Femur (tissue), 1 donor: ENCODE measurements at places on chromosomes 7 and 10.
A peak's percentile ranks its signal among the peaks of the same experiment; 100 is the strongest.

GRCh38 chr7:147829016-147829415 is 761.5 kb upstream of the C7orf33 start:
- no peak for DNase-seq

GRCh38 chr7:155754165-155754564 is 58.1 kb downstream of the SHH start:
- DNase-seq: no peak

DNA sequence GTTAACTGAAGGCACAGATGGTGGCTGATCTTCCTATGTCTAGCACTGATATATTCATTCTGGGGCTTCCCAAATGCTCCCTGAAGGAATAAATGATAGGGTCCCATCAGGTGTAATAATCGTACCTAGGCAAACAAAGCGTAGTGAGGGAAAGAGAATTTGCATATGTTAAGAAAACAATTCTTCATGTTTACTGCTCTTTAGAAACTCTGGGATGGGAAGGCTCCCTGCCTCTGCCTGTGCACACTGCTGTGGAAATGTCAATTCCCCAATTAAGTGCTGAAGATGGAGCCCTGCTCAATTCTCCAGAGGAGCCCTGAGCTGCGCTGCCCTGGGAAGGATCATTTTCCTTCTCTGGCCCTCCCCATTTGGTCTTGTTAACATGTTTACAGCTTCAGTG is 380.9 kb upstream of the ADARB2 start:
- DNase-seq: no peak

- DNase-seq: no peak
Measured at GRCh38 chr10:87869773-87870551, 6.5 kb downstream of the PTEN start.

DNA sequence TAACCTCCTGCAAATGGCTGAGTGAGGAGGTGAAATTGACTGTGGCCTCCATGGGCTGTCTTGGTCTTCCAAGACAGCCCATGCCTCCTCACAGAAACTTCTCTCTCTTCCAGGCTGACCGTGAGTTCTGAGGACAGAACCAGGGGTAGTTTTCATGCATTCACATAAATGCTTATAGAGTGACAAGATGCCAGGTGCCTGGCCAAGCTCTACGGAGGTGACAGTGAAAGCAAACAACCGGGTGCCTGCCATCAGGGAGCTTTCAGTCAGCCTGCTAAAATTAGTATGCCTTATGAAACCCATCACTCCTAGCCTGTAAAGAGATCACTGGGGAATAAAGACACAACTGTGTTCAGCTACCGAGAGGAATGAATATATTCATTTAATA is 919 bp upstream of the RHOBTB1 start:
- DNase-seq: no peak

- DNase-seq: no peak
Measured at GRCh38 chr10:131730771-131731497, 169.9 kb upstream of the PPP2R2D start.

DNA sequence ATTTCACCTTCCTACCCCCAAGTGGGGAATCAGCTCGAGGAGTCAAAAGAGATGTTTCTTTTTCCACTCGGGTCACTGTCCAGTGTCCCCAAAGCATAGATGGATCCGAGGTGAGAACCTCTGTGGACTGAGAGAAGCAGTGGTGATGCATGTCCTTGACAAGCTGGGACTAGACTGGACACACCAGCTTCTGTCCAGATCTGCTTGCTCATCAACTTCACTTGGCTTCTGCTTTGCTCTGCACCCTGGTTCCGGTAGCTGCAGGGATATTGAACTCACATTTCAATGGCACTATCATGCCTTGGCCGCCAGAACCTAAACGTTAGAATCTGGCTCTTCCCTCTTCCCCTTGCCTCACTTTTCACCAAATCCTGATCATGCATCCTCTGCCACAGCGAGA is 50.3 kb upstream of the CXCL12 start:
- DNase-seq: no peak

DNA sequence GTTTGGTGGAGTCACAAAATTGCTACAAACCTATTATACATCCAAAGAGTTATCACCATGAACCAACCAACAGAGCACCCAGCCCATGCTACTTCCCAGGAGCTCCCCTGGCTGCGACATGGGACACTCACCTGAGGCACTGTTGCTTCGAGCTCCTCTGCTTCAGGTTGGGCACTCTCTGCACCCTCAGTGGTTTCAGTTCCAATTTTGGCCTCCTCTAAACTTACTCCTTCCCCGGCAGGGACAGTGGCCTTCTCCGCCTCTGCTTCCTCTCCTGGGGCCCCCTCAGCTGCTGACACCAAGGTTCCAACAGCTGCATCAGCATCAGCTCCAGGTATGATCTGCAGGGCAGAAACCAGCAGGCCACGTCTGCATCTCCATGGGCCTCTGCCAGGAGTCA is 120.4 kb upstream of the TARP start:
- DNase-seq: no peak

DNA sequence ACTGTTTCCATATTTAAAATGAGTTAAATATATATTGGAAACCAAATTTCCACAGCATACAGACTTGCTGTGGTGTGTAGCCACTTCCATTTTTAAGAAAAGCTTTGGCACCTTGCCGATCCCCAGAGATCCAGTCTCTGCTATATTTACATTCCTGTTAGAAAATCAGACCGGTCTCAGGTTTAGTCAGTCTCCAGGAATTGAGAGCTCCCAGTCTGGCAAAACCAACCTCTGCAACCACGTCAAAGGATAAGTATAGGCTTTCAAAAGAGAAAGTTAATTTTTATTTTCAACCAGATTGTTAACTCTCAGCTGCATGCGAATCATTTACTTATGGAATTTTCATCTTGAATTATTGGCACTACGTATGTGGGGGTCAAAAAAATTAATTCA is 28.2 kb downstream of the PUS7 start:
- peak; percentile 69 for DNase-seq

GRCh38 chr7:140375892-140376730 is 22.2 kb downstream of the SLC37A3 start:
- DNase-seq: no peak

DNA sequence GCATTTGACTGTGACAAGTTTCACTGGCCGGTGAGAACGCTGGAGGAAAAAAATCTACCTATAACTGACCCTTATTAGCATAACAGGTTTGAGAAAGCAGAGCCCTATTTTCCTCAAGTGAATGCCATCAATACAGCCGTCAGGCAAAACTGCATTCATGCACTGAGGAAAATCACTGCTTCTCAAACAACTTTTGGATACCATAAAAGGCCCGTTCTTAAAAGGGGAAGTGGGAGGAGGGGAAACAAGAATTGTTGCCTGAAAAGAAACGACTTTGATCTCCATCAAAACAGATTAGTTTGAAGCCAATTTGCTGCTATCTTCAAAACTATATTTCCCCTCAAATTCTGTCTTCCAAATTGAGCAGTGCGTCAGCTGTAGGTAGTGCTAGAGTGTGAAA is 670.6 kb downstream of the PCDH15 start:
- DNase-seq: no peak

- no peak for DNase-seq
Measured at GRCh38 chr7:38465956-38466355, 165.2 kb downstream of the AMPH start.

- DNase-seq: no peak
Measured at GRCh38 chr10:36462194-36462593, 663.2 kb upstream of the ANKRD30A start.

GRCh38 chr7:104231054-104232046 is 23.5 kb upstream of the ORC5 start:
- peak; percentile 42 for DNase-seq

- peak; percentile 54 for DNase-seq
Measured at GRCh38 chr10:95560278-95561176, 644 bp downstream of the SORBS1 start.

DNA sequence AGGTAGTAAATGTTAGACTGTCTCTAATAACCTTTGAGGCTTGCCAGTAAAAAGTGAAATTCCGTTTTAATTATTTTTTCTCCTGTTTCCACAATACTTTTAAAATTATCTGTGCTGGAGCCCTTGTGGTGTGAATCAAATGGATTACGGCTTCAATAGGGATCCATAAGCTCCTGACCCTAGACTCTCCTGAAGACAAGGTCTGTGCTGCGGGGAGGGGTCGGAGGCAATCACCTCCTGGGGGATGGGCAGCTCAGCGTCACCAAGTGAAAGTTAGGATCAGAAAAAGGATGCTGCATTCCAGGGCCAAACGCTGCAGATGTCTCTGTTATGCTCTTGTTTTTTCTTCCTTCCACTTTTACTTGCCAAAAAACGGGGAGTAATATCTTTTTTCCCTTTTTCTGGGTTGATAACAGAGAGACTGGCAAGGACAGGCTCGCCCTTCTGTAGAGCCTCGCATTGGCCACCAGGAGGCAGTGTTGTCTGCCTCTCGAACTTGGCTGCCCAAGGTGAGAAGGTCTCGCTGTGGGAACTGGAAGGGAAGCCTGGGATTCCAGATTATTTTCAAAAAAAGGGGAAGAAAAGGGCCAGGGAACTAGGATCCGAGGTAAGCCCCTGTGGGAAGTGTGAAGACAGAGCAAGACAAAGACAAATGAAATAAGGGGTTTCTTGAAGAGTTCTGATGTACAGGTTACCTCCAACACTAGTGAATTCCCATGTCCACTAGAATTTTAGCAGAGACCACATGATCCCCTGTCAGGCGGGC is 621.9 kb downstream of the ACTR3B start:
- peak; percentile 48 for DNase-seq

- no peak for DNase-seq
Measured at GRCh38 chr7:42880392-42880791, 31.5 kb downstream of the C7orf25 start.

DNA sequence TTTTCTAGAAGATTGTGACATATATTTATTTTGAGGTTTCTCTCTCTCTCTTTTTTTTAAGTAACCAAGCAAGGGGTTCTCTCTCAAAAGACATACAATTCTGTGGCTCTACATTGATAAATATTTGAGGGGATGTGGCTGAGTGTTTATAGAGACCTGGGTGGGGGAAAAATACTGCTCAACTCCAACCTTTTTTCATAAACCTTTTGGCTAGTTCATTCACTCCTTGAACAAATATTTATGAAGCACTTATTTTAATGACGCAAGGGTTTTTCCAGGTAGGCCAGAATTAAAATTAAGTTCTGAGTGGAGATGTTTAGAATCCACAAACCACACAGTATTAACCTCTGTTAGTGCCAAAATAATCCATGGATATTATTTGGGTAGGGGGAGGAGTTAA is 100.2 kb downstream of the PTPRE start:
- DNase-seq: no peak

DNA sequence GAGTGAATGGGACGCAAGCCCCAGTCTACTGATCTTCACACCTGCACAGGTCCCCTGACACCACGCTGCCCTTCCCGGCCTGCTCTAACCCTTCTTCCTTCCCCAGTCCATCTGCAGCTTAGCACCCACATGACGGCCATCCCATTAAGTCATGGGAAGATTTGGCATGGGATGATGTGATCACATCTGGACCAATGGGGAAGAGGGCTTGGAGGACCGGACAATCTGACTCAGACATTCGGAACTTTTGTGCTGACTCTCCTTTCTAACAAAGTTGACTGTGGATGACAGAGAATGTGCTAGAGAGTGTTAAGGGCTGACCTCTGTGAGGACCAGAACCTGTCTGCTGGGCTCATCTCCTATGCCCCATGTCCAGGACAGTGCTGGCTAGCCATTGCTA is 15.6 kb downstream of the CXCL12 start:
- DNase-seq: no peak

GRCh38 chr10:20760460-20760859 is 136.7 kb downstream of the NEBL start:
- no peak for DNase-seq

GRCh38 chr10:113965683-113966082 is 78.0 kb upstream of the ADRB1 start:
- no peak for DNase-seq

- no peak for DNase-seq
Measured at GRCh38 chr10:10629512-10629911, 388.2 kb upstream of the CELF2 start.

GRCh38 chr7:1811850-1812508 is 141.9 kb downstream of the ELFN1 start:
- DNase-seq: peak; percentile 28

DNA sequence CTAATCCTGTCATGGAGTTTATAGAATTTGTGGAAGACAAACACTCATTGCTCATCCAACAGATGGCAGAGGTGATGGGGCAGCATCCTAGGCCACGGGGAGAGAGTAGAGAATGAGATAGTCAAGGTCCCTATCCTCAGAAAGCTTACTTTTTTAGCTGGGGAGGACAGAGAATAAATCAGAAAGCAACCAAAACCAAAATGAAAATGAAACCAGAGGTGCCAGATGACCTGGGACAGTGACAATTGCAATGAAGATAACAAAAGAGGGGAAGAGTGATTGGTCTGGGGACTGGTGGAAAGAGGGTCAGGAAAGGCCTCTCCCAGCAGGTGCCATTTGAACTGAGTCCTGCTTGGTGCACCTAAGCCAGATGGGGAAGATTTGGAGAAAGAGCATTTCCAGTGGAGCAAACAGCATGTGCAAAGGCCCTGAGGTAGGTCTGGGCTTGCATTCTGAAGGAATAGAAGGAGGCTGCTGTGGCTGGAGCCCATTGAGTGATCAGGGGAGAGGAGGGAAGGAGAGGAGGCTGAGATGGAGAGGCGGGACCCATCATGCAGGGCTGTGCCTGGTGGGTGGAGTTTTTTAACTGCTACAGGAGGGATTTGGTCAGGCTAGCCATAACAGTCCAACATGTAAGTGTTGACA is 164.1 kb downstream of the RPS24 start:
- DNase-seq: no peak

DNA sequence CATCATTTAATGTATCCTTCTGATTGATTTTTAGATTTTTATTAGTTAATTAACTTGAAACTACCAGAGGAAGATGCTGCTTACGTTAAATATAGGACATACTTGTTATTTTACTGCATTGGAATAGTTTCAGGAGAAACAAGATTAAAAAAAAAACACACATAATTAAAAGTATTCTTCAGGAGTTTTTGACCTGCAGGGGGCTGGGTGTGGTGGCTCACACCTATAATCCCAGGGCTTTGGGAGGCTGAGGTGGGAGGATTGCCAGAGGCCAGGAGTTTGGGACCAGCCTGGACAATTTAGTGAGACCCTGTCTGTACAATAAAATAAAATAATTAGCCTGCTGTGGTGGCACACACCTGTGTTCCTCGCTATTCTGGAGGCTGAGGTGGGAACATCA is 10.7 kb downstream of the CBLL1 start:
- no peak for DNase-seq

DNA sequence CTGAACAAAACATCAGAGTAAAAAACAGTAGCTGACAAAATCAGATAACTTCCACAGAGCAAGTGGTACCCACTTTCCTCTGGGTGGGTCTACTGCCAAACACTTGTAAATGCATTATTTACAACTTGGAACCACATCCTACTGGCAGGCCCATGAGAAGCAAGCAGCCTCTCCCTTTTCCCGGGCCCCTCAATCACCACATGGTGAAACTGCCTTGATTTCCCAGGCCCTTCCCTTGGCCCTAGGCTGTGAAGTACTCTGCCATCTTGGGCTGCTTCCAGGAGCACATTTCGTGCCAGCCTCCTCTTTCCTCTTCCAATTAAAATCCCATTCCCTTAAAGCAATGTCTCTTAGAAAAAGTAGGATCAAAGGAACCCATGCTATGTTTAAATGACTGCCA is 71.4 kb downstream of the CUZD1 start:
- DNase-seq: no peak
